ENCODE measurements at places on chromosomes 5 and 9.

- DNase-seq, result no peak
Measured at GRCh38 chr9:98698856-98699255, 9.9 kb downstream of the GABBR2 start.

DNA sequence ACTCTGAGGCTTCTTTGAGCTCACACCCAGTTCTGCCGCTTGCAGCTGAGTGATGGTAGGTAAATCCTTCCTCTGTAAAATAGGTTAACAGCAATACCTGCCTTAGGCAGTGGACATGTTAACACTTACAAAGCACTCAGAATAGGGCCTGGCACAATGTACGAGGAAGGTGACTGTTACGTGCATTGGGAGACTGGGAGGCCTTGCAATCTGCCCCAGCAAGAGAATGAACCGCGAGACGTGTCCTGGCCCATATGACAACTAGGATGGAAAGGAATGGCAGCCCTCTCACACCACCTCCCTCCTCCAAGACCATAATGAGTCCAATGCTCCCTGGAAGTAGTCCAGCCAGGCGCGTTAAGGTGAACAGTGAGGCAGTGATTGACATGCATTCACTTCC is 23.1 kb upstream of the AKNA start:
- no peak for DNase-seq

GRCh38 chr9:127903557-127904475 is 4.4 kb upstream of the ST6GALNAC6 start:
- no peak for DNase-seq

GRCh38 chr5:104178829-104179456 is 616.4 kb upstream of the NUDT12 start:
- DNase-seq, result no peak

DNA sequence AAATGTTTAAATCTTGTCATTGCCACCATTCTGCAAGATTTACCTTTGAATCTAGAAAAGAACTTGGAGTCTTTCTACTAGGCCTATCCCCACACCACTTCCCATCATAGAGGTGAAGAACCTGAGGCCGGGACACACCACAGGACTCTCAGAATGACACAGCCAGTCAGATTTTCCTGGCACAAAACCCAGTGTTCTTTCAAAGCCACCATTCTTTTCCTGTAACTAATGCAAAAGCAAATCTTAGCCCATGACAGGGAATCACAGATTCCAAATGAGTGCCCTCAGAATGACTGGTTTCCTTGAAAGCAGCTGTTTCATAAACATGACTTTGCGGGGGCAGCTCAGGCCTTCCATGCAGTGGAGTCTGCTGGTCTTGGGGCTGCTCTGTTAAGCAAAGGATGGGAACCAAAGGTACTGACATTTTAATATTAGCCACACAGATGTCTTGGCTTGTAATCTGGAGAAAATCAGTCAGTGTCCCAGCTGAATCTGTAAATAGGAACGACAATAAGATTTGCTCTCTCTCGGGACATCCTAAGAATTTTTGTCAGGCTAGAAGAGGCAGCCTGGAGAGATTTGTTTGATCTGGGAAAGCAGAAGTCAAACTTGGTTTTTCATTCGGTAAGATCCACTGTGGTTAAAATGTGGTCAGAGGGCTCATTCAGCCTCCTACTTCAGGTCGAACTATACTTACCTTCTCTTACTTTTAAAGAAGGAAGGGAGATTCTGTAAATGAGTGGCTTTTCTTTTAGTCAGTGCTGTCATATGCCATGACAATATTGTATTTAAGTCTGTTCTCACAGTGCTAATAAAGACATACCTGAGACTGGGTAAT is 115.1 kb downstream of the PALM2AKAP2 start:
- no peak for DNase-seq

DNA sequence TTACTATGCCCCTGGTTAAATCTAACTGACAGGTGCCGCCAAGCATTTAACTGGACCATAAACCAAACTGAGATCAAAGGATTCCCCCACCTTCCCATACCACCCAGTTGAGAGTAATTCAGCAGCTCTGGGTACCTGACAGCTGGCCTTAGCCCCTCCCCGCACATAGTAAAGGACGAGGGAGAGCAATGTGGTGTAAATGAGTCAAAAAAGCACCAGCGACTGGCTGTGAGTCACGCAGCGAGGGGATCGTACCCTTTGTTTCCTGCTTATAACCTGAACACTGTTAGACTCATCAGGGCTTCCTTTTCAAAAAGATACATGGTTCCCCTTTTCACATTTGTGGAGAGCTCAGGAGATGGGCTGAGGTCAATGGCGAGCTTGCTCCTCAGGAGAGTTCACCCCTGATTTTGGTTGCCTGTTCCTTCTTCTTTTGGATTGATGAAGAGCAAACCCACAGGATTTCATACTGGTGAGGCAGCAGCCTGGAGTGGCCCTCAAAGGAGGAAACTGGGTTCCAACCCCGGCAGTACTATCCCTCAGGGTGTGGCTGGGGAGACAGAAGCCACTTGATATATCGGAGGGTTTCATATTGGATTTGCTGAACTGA is 71.5 kb downstream of the ANKRD33B start:
- no peak for DNase-seq

GRCh38 chr9:85640425-85640824 is 101.3 kb downstream of the AGTPBP1 start:
- DNase-seq, result no peak

GRCh38 chr5:43652537-43653302 is 49.7 kb downstream of the NNT start:
- no peak for DNase-seq

GRCh38 chr9:101462558-101462957 is 27.0 kb upstream of the ALDOB start:
- no peak for DNase-seq

DNA sequence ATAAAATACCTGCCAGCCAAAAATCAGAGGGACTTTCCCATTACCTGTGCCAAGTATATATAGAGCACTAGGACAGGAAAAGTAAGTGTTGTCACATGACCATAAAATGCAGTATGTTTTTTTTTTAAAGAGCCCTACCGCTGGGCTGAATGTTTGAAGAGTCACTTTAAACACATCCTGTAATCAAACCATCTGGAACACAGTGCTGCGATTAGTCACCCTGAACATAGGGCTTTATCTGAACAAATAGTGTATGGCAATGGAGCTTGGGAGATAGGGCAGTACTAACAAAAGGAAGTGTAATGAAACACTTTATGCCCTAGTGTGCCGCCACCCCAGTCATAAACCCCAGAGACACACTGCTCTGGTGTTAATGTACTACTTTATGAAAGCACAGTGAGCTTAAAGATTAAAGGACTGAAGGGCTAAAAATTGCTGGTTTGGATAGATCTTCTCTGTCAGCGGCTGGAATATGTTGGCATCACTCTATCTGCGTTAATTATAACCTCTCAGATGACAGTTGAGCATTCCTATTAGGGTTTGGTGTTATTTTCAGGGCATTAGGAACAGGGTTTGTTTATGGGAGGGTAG is 90.4 kb downstream of the ZNF608 start:
- DNase-seq, result peak; percentile 55

GRCh38 chr5:91109634-91110033 is 273.5 kb downstream of the ARRDC3 start:
- DNase-seq, result no peak

DNA sequence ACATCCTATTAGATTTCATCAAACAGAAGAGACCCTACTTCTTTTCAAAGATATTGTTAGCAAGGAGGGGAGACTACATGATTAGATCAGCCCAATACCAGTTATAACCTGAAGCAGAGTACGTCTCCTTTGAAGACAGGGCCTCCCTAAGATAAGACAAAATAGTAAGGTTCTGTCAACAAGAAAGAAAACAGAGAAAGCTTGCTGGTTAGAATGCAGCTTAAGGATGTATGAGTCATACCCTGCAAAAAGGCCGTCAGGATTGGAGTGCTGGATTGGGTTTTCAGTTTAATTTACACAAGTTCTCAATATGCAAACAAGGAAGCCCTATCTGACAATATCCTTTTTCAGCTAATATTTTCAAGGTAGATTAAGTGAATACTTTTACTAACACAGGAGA is 1581.2 kb upstream of the WWC1 start:
- DNase-seq, result no peak

GRCh38 chr5:179700401-179700918 is 1.7 kb downstream of the CANX start:
- no peak for DNase-seq

GRCh38 chr5:32143617-32144377 is 30.3 kb downstream of the GOLPH3 start:
- no peak for DNase-seq

DNA sequence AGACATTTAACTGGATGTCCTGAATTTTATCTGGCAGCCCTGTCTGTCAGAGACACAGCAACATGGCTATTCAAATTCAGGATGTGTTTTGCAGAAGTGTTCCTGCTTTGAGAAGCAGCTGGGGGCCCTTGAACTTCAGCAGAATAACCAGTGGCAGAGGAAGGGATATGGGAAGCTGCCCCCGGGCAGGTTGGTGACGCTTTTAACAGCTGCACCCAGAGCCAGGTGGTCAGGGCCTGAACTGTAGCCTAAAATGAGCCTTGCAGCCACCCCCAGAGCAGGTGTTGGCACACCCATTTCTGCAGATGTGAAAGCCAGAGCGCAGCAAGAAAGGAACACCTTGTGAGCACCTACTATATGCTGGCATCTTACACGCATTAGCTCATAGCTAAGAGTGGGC is 128.7 kb upstream of the BOD1 start:
- no peak for DNase-seq

DNA sequence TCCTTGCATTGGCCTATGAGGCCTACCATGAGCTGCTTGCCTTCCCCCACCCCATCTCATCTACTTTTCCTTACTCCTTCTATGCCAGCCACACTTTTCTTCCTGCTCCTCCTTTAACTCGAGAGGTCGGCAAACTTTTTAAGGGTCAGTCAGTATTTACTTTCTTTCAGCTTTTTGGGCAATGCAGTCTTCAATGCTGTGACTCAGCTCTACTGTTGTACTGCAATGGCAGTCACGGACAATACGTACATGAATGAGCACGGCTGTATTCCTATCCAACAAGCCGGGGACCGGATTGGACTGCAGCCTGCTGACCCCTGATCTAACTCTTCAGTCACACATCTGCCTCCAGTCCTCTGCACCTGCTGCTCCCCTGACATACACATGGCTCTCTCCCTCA is 602 bp upstream of the ACTL7A start:
- no peak for DNase-seq

Data from NCI-H446 (cell line).